Neural crest cell (in vitro differentiated cells): ENCODE measurements at places on chromosomes 6 and 20.

DNA sequence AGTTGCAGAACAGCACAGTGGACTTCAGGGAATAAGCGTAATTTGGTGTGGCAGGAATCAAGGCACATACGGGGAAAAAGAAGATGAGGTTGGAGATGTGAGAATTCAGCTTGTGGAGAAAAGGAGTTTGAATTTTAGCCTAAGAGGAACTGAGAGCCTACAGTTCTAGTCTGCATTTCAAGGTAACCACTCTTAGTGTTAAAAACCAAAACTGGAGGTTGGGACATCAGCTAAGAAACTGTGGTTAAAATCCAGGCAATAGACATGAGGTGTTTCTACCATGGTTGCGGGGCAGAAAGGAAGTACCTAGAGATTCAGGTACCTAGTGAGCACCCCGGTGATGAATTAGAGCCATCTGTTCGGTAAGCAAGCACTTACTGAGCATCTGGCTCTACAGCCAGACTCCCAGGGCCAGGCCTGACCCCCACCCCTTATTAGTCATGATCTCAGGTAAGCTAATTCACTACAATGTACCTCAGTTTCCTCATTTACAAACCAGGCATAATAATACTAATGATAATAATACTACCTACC lies 44.4 kb downstream of the FAXC start:
- peaks cover 7% of the 10 kb centered on the region for H3K4me1 ChIP-seq
- DNase-seq, result no peak
- H3K4me3 ChIP-seq, result no peak overlapping the region
- no peaks in the 10 kb centered on the region for H3K27me3 ChIP-seq
- no peak overlapping the region for H3K27ac ChIP-seq
- H3K36me3 ChIP-seq, result peaks cover 13% of the 10 kb centered on the region

- peak within 1 kb of the TSS; percentile 73 for H3K27ac ChIP-seq
- no peaks in the 10 kb centered on the region for H3K36me3 ChIP-seq
- H3K4me1 ChIP-seq, result peaks cover 31% of the 10 kb centered on the region
- H3K4me3 ChIP-seq, result peak within 1 kb of the TSS; percentile 97
- DNase-seq, result peak; percentile 98
- peaks cover 23% of the 10 kb centered on the region for H3K27me3 ChIP-seq
These were observed at the start of gene EDEM2 for GRCh38 chr20:35146920-35147574. EDEM2 (minus strand) TSS chr20:35147336; CDS start chr20:35147258, 78 bp downstream.

GRCh38 chr20:54054516-54054915 lies 15.9 kb downstream of the BCAS1 start:
- peaks cover 11% of the 10 kb centered on the region for H3K4me1 ChIP-seq
- no peaks in the 10 kb centered on the region for H3K27me3 ChIP-seq
- H3K4me3 ChIP-seq, result no peak overlapping the region

GRCh38 chr20:63002511-63002910 lies 4.3 kb downstream of the BHLHE23 start:
- no peak overlapping the region for H3K27ac ChIP-seq
- H3K4me3 ChIP-seq, result no peak overlapping the region
- H3K27me3 ChIP-seq, result peaks cover 89% of the 10 kb centered on the region
- H3K36me3 ChIP-seq, result no peaks in the 10 kb centered on the region

DNA sequence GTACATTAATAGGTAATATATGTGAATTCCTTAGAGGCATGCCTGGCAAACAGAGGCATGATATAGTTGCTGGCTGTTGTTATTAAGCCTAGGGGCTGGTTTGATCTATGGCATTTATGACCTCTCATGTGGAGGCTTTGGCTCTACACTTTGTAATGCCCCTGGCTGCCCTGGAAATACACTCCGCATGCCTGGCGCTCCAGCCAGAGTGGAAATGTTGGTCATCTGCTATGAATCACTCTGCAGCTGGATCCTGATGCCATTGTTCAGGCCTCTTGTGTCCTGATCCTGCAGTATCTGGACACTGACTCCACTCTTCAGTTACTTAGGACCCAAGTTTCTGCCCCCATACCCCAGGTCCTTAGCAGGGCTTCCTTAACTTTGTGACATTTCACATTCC lies 200.5 kb upstream of the PCSK2 start:
- no peaks in the 10 kb centered on the region for H3K36me3 ChIP-seq
- no peak overlapping the region for H3K27ac ChIP-seq
- H3K27me3 ChIP-seq, result no peaks in the 10 kb centered on the region
- H3K4me3 ChIP-seq, result no peak overlapping the region
- peaks cover 25% of the 10 kb centered on the region for H3K4me1 ChIP-seq
- DNase-seq, result no peak

GRCh38 chr6:119636060-119636459 lies 286.5 kb upstream of the MAN1A1 start:
- no peaks in the 10 kb centered on the region for H3K4me1 ChIP-seq
- H3K4me3 ChIP-seq, result no peak overlapping the region
- no peaks in the 10 kb centered on the region for H3K27me3 ChIP-seq
- no peak for DNase-seq
